Stimulated activated naive B cell treated with anti-CD40 and anti-IgM and Interleukin-4, amounts not matched to agents 10 μg/mL and 1 μg/mL and 100 μg/mL, for 72 hours (primary cell): ENCODE measurements at places on chromosomes 13 and 19.

GRCh38 chr13:27338816-27339215, 68.2 kb downstream of the RASL11A start:
- peaks cover 20% of the 10 kb centered on the region for H3K27me3 ChIP-seq
- no peaks in the 10 kb centered on the region for H3K36me3 ChIP-seq
- no peak overlapping the region for H3K4me3 ChIP-seq
- H3K27ac ChIP-seq, result no peak overlapping the region
- no peak for DNase-seq

GRCh38 chr13:45932676-45933075, 81.1 kb upstream of the SIAH3 start:
- H3K4me3 ChIP-seq, result no peak overlapping the region
- H3K36me3 ChIP-seq, result no peaks in the 10 kb centered on the region
- H3K4me1 ChIP-seq, result no peaks in the 10 kb centered on the region
- H3K27ac ChIP-seq, result no peak overlapping the region
- H3K27me3 ChIP-seq, result peaks cover 21% of the 10 kb centered on the region

DNA sequence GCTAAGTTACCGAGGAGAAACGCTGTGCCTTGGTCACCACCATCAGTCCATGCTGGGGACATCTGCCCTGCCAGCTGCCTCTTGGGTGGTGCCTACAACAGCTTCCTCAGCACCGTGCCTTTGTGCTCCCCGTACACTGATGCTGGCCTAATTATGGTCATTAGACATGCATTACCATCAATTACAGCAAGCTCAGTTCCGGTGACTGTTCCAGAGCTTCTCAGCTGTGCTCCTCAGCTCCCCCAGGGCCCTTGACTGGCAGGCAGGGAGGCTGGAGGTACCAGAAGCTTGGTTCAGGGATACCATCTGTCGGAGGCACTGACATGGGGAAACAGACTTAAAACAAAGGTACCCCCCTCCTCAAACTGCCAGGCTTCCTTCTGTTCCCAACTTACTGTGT, 40.2 kb downstream of the CILP2 start:
- H3K4me1 ChIP-seq, result peaks cover 3% of the 10 kb centered on the region
- H3K27me3 ChIP-seq, result no peaks in the 10 kb centered on the region

DNA sequence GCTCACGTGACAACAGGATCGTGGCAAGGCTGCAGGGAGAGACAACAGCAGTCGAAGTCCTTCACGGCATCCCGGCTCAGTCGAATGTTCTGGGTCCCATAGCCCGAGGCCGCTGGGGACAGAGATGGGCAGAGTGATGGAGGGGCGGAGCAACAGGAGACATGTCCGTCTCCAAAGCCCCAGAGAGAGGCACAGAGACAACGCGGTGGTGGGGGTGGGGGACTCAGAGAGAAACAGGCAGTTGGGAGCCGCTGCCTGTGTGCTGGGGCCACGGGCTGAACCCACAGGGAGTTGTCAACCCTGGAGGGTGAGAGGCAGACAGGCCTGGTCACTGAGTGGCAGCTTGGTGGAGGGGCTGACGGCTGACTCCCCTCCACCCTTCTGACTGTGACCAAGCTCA, 20.4 kb downstream of the NOSIP start:
- H3K4me1 ChIP-seq, result peaks cover 18% of the 10 kb centered on the region
- H3K36me3 ChIP-seq, result peaks cover 34% of the 10 kb centered on the region
- H3K27me3 ChIP-seq, result no peaks in the 10 kb centered on the region

DNA sequence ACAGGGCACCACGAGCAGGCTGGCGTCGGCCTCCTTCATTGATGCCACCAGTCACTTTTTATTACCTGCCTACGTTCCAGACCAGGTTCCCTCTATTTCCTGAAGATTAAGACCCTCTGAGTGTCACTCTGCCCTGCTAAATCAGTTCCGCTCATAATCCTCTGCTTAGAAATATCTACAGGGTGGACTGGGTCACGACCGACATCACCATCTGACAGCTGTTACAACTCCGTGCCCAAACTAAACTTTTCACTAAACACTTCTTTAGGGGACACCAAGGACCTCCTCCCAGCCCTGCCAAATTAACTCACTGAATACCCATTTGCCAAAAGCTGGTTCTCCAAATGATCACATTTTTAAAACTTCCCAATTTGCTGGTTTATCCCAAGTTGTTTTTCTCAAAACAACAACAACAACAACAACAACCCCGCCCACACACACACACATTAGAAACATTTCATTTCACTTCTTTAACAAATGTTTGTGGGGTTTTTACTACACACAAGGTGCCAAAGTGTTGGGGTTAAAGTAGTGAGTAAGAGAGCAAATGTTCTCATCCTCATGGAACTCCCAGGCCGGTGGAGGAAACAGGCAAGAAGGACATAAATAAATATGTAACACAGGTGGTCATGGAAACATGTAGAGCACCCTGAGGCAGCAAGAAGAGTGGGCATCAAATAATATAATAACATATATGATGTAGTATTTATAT, 72.0 kb upstream of the PEG3 start:
- no peaks in the 10 kb centered on the region for H3K4me1 ChIP-seq
- H3K36me3 ChIP-seq, result no peaks in the 10 kb centered on the region

GRCh38 chr13:23399347-23399746, 34.2 kb downstream of the SACS start:
- peaks cover 34% of the 10 kb centered on the region for H3K27me3 ChIP-seq
- no peak overlapping the region for H3K4me3 ChIP-seq
- DNase-seq, result no peak
- no peak overlapping the region for H3K27ac ChIP-seq
- H3K36me3 ChIP-seq, result peaks cover 3% of the 10 kb centered on the region
- H3K4me1 ChIP-seq, result no peaks in the 10 kb centered on the region
